Stimulated activated CD8-positive, alpha-beta memory T cell treated with anti-CD3 and anti-CD28 coated beads, Interleukin-7, amount 100 ng/mL, for 1 hour (primary cell): ENCODE measurements at places on chromosomes 3 and 15.

DNA sequence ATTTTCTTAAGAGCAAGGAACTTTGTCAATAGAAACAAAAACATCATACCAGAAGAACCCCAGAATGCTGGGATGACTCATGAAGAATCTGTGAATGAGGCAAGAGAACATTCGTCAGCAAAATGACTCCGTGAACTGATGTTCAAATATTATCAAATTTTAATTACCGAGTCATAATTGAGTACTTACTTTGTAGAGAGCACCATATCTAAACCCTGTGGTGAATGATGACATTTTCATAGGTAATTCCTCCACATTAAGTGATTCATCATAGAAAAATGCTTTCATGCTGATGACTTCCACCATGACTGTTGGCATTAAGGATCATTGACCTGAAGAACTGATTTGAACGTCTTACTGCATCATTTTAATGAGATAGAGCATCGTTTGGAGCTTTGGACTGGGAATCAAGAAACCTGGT lies 56.3 kb downstream of the PPARG start:
- DNase-seq: no peak

- no peak for DNase-seq
These were observed 94.7 kb downstream of the IL5RA start for GRCh38 chr3:3015185-3016089.

DNA sequence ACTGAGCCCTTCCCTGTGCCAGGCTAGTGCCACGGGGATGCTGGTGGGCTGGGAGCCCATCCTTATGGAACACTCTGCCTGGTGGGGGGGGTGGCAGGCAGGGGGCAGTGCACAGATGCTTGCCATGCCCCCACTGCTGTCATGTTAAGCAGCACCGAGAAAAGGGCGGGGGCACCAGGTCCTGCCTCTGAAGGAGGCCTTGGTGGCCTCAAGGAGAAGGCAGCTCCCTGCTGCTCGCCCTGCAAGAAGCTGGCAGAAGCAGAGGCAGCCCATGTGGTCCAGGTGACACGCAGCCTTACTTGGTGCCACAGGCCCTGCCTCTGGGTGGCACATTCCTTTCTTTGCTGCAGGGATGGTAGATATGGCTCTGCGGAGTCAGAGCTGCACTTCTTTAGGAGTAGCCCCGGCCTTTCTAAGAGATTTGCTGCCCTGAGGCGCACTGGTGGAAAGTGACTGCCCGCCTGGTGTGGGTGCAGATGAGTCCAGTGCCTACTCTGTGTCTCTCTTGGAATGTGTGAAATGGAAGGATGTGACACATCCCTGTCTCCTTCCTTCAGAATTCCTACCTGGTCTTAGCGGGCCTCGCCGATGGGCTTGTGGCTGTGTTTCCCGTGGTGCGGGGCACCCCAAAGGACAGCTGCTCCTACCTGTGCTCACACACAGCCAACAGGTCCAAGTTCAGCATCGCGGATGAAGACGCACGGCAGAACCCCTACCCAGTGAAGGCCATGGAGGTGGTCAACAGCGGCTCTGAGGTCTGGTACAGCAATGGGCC lies 145.8 kb downstream of the LRRK1 start:
- no peak for DNase-seq

DNA sequence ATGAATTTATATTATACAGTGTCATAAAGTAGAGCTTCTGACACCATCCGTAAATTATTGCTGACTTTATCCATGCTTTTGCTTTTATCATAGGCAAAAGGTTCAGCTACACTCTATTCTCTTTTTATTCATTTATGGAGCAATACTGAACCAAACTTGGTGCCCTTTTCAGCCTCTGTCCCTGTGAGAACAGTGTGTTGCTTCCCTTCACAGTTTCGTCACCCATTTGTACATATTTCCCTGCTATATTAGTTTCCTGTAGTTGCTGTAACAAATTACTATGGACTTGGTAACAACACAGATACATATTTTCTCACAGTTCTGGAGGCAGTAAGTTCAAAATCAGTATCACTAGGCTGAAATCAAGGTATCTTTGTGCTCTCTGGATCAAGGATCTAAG lies 2.8 kb upstream of the RPL24 start:
- DNase-seq: no peak

- no peak for DNase-seq
These were observed 18.2 kb upstream of the EHHADH start for GRCh38 chr3:185272033-185272432.

GRCh38 chr15:58762285-58762684 lies 8.8 kb upstream of the MINDY2 start:
- DNase-seq: no peak

DNA sequence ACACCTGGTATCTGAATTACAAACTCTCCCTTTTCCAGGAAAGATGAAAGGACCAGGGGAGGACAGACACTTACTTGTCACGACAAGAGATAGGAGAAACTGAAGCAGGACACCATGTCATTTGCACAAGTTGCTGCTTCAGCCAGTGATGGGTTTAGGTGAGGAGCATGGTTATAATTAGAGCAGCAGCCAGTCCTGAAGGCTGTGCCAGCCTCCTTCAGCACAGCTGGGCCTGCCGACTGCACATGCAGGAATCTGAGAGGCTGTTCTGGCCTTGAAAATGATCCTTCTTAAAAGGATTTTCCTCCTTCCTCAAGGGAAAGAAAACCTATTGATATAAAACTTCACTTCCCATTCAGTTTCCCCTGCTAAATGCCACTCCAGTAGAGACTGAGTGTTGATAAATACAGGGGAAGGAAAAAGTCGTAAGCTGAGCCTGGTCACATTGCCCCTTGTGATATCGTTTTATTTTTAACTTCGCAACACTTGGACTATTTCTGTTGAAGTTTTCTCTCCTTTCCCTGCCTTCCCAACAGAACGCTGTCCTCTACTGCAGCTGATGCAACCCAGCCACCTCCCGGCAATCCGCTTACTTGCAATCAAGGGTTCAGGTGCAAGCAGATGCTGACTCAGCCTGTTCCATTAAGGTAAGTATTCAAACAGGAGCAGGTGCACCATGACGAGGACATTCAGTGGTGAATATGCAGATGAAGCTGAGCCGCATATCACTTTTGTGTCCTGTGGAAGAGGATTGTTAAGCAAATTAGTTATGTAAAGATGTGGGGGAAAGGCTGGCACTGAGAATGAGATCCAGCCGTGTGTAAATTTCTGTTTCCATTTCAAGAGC lies at the start of gene FBXO40:
FBXO40 (plus strand) TSS at position 524 of the 847 bp plus-strand sequence. CDS start 27,197 bp downstream, outside the sequence.
- DNase-seq: no peak

- no peak for DNase-seq
These were observed 62.7 kb upstream of the BNIP2 start for GRCh38 chr15:59751552-59752413.

DNA sequence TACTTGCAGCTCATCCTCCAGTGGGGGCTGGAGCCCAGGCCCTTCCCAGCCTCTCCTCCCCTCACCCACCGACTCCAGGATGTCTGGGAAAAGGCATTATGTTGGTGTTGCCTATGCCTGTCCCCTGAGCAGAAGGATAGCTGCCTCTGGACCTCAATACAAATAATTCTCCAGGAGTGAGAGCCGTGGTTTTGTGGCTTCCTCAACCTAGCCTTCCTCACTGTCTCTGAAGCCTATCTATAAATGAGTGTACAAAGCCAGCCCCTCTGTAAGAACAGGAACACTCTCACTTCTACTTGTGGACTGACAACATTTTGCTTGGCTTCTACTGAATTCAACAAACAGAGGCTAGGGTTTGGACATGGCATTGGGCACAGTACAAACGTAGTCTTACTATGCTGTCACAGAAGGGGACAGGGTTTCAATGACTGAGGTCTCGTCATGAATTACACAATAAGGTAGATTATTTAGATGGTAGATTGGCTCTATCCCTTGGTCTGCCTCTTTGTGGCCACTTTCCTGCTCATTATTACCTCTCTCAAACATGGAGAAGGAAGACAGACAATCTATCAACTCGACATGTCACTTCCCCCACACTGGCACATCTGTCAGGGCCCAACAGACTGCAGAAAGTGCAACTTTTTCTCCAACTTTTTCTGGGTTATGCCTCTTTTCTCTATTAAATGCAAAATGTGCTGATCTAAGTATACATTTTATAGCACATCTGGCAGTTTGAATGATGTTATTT lies 82.8 kb upstream of the MEX3B start:
- DNase-seq: no peak

- no peak for DNase-seq
These were observed 199.5 kb downstream of the GOLGA6L6 start for GRCh38 chr15:20341901-20342600.

DNA sequence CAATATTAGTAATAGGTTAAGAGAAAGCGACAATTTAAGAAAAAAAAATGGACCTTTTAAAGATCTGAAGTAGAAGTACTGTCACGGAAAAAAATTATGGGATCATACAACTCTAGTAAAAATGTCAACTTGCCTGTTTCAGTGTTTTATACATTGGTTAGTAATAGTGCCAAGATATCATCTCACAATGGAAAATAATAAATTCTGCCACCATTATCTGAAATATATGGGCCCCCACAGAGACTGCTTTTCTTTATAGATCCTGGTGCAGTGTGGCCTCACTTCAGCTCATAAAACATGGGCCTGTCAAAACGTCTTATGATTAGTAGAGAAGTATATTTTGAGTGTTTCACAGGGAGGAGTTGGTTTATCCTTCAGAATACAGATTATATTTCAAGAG lies 266.3 kb upstream of the EPHA6 start:
- DNase-seq: no peak

GRCh38 chr3:17491601-17492000 lies 250.8 kb downstream of the TBC1D5 start:
- DNase-seq: no peak

- no peak for DNase-seq
These were observed 47.1 kb downstream of the HRH1 start for GRCh38 chr3:11201251-11202019.

GRCh38 chr3:20726786-20727185 lies 540.8 kb upstream of the SGO1 start:
- no peak for DNase-seq

GRCh38 chr3:189294649-189295048 lies 122.9 kb downstream of the TPRG1 start:
- no peak for DNase-seq

- DNase-seq: no peak
These were observed 10.1 kb upstream of the LMCD1 start for GRCh38 chr3:8491271-8492144.

DNA sequence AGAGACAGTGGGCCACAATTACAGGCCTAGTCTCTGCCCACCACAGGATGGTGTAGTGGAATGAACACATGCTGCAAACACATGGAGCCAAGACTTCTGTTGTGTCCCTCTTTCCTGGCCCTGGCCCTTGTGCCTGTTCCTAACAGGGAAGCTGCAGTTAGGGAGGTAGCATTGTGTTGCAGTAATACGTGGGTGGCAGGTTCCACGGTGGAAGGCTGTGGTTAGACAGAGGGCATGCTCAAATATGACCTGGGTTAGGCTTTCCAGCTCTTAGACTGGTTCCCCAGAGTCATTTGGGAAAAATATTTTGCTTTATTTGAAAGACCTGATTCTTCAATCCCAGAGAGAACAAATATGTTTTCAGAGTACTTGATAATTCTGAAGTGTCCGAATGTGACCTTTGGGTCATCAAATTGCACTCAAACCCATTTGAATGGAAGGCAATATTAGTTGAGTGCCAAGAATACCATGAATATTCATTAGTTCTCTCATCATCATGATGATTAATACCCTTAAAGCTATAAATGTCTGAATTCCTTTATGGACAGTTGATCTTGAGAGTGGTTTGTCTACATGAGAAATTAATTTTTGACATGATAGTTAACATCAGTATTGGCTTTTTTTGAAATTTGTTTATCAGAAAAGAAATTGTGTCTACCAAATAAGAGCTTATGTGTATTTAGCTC lies 28.5 kb downstream of the PLAAT1 start:
- no peak for DNase-seq

- no peak for DNase-seq
These were observed 5.2 kb downstream of the GCSAM start for GRCh38 chr3:112127522-112128494.

- no peak for DNase-seq
These were observed 21.9 kb downstream of the KLHL6 start for GRCh38 chr3:183533412-183534132.
